HFF-Myc (cell line): ENCODE measurements at places on chromosomes 3 and 15.

DNA sequence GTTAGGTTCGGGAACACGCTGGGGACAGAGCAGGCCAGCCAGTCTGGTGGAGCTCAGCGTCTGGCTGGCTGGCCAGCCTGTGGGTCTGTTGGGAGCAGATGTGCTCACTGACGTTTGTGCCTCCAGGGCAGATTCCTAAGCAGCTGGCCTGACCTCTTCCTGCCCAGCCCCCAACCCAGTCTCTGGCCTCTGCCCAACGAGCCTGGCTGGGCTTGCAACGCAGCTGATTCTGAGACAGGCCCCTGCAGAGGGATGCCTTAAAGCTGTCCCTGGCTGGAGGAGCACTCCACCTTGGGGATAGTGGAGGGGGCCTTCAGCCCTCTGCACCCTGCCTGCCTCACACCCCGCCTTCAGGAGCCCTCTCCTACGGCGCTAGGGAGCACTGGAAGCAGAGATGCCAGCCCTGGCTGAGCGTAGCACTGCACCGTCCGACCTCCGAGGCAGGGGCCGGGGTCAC is 46.0 kb downstream of the KLF13 start:
- DNase-seq = peak; percentile 63

GRCh38 chr3:15315003-15315402 is 17.4 kb downstream of the SH3BP5 start:
- DNase-seq = no peak

- no peak for DNase-seq
Observed at GRCh38 chr3:30643763-30644462, 37.5 kb downstream of the TGFBR2 start.

- no peak for DNase-seq
Observed at GRCh38 chr3:194828116-194828515, 142.4 kb downstream of the FAM43A start.

- no peak for DNase-seq
Observed at GRCh38 chr3:99863588-99863987, 45.9 kb downstream of the CMSS1 start.

DNA sequence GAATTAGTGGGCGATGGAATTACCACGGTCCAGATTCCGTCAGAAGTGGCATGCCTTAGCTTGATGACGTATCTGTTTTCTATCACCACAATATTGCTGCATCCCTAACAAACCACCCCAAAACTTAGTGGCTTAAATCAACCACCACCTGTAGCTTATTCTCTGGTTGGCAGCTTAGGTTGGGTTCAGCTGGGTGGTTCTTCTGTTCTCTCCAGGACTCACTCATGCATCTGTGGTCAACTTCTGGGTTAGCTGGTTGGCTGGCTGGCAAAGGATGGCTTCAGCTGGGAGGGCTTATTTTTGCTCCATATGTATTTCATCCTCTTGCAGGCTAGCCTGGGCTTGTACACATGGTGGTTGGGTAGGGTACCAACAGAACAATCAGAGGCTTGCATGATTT is 288.8 kb upstream of the LRRFIP2 start:
- DNase-seq = no peak

GRCh38 chr3:131067983-131068382 is 41.3 kb downstream of the NEK11 start:
- no peak for DNase-seq

DNA sequence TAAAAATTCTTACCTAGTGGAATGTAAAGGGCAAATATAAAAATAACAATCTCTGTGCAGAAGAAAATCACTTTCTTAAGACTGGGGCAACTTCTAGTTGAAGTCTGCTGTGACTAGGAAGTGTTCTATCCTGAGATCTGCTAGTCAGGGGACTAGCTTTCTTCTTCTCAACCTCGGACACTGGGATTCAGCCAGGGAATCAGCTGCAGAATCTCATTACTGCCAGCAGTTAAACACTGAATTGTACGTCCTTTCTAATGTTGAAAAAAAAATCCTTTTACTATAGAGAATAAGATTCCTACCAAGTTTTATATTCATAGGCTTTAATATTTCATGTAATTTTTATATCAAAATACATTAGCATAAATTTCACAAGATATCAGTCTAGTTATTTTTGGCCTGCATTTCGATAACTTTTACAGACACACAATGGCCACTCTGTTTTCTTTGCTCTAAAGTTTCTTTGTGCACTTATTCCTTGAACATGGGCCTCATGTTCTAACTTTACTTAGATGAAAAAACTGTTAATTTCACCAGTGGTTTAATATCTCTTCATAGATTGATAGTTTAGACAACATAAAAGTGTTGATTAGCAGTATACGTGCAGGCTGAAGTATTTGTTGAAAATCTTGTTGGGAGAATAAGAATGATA is 2.6 kb upstream of the NEO1 start:
- DNase-seq = no peak

GRCh38 chr3:59006634-59007517 is 42.9 kb downstream of the CFAP20DC start:
- DNase-seq = no peak

GRCh38 chr3:41769106-41769505 is 192.8 kb downstream of the ULK4 start:
- no peak for DNase-seq

DNA sequence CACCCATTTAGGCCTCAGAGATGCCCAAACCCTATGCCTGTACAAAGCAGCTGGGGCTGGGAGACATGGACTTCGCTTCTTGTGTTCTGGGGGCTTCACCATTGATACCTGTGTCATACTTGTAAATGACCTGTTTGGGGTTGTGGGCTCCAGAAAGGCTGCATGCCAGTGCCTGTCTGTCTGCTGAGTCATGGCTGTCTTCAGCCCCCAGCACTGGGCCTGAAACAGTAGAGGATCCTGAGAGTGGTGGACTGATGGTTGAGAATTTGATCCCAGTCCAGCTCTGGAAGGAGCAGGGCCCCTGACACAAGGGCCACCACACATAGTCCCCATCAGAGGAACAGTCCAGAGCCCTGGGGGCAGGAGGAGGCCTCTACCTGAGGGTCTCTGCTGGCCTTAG is 24.6 kb upstream of the APEH start:
- DNase-seq = no peak

- DNase-seq = no peak
Observed at GRCh38 chr3:150912501-150912900, 7.3 kb upstream of the MINDY4B start.

GRCh38 chr15:71679793-71680353 is 130.5 kb upstream of the NR2E3 start:
- peak; percentile 71 for DNase-seq

DNA sequence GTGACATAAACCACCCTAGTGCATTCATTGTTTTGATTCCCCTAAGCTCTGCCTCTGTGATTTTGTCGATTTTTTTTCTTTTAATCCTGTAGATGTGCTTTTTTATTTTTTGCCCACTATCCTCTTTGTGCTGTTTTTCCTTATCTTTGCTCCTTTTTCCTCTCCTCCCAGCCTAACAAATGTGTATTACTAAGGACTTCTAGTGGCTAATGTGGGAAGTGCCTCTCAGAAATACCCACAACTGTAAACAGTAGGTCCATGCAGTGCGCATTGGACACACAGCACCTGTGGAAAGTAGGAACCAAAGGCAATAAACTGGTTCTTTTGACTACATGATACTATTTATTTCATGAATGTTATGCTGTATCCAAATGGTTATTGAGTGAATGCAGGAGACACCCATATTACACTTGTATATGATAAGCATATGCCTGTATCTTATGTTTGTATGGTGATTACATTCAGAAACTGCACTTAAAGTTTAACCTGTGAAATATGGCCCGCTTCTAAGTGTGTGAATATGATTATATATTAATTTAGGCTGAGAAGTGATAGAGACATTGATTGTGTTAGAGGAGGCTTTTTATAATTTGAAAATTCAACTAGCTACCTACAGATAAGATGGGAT is 147.8 kb downstream of the PLCL2 start:
- no peak for DNase-seq

DNA sequence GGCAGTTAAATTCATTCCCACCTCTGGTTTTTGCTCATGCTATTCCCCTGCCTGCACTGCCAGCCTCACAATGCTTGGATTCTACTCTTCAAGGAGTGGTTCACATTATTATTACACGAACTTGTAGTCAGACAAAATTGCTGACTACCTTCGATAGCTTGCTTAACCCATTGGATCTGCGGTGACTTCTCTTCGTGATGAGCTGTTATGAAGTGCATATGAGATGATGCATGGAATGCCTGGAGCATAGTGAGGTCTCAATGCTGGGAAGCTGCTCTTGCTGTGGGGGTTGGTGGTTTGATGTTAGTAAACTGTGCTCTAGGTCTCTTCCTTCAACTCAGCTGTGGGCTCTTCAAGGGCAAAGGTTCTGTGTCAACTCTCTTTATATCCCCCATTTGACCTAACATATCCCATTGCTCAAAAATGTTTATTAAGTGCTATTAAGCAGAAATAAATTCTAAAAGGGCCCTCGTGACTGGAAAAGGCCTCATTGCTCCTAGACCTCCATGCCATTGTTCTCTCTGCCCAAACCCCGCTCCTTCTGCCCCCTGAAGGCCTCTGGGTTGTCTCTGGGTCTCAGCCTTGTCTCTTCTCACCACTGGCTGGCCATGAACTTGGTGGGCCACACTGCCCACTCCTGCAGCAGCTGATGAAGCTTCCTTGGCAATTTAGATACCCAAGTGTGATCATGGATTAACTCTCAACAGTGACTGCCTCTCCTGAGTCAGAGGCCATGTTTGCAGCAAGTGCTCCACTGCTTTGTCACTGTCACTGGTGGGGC is 4.5 kb upstream of the SLCO2A1 start:
- DNase-seq = no peak

DNA sequence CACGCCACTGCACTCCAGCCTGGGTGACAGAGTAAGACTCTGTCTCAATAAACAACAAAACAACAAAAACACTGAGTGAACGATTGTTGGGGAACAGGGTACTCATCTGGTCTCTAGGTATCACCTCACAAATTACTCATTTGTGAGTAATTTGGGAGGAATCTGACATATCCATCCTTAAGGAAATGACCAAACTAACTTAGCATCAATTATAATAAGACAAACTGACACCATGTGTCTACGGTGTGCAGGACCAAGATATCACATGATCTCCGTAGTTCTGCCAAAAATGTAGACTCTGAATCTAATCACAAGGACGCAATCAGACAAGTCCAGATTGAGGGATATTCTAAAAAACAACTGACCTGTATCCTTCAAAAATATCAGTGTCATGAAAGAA is 12.0 kb upstream of the DAPK2 start:
- DNase-seq = no peak

GRCh38 chr3:111577113-111577512 is 18.0 kb downstream of the ZBED2 start:
- DNase-seq = no peak

DNA sequence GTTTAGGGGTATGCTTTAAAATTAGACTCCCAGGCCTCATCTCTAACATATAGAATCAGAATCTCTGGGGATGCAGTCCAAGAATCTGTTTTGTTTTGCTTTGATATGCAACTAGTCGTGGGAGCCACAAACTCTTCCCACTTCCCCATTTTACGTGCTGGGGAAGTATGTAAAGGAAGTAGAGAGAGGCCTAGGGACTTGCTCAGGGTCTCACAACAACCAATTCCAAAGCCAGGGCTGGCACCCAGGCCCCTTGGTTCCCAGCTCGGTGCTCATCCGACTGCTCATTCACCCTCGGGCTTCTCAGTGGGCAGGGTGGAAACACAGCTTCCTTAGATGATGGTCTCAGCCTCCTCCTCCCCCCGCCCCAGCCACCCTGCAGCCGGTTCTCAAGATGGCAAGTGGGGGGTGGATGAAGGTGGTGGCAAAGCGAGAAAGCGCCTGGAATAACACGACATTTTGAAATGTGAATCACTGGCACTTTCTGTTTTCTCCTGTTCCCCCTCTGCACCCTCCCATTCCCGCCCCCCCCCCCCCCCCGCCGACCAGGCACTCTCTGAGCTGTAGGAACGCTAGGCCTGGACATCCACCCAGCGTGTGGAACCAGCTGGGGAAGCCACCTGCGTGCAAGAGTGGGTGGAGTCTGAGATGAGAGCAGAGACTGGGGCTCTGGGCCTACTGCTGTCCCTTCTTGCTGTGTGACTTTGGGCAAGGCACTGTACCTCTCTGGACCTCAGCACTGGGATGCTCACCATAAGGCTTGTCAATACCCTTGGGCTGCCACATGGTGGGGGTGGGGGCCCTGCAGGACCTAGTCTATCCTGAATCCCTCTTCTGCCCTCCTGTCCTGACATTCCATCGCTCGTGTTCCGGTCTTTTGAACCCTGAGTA is 214.5 kb downstream of the RPLP1 start:
- DNase-seq = no peak

DNA sequence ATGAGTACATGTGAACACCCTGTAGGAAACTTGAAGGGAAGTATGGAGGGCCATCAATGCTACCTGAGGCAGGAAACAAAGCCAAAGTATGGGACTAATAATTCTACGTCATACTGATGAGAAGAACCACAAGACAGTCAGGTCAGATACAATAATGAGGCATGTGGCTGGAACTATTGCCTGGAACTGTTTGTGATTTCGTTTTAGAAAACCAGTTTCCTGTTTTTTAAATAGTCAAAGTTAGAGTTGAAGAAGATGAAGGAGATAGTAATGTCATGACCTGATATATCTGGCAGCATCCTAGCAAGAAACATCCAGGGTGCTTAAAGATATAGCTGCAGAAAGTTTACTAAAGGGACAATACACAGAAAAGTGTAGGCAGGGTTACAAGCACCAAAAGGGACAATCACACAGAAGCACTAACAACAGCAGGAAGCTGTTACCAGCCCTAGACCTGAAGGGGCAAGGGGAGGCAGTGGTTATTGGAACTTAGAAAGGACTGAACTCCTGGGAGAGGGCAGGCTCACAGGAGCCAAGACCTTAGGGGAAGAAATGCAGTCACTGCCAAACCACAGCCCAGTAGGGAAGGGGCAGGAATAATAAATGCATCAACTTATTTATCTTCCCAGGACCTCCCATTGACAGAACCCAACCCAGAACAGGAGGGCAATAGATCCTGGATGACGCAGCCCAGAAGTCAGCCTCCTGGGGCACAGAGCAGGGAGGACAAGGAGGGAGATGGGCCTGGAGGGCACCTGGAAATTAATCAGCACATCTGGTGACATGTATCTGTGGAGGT is 302.1 kb upstream of the STT3B start:
- no peak for DNase-seq

- DNase-seq = no peak
Observed at GRCh38 chr3:77394046-77394445, 354.1 kb downstream of the ROBO2 start.

- DNase-seq = no peak
Observed at GRCh38 chr15:71730277-71731144, 79.8 kb upstream of the NR2E3 start.

- DNase-seq = no peak
Observed at GRCh38 chr3:112109322-112109721, 23.1 kb downstream of the C3orf52 start.

- DNase-seq = no peak
Observed at GRCh38 chr3:159941038-159942000, 47.3 kb upstream of the IL12A start.

DNA sequence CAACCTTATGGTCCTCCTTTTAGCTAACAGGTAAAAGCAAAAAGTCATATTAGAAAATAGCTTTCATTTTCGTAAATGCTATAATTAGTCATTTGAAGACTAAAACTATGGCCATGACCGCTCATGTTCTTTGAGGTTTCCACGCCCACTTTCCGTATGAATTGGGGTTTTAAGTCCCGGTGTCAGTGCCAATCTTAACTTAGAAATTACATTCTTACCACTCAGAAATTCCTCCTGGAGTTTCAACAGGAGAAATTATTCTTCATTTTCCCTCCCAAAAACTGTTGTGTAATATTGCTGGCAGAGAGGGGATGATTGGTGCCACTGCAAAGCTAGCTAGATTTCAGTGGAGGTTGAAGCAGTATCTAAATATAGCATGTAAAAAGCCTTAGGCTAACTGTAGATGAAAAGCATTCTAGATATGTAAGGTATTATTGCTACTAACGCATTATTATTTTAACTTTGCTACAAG is 71.0 kb upstream of the MDFIC2 start:
- no peak for DNase-seq

- no peak for DNase-seq
Observed at GRCh38 chr15:78658823-78659222, 17.8 kb upstream of the CHRNB4 start.
